AG10803 (cell line): ENCODE measurements at places on chromosomes 6 and 20.

DNA sequence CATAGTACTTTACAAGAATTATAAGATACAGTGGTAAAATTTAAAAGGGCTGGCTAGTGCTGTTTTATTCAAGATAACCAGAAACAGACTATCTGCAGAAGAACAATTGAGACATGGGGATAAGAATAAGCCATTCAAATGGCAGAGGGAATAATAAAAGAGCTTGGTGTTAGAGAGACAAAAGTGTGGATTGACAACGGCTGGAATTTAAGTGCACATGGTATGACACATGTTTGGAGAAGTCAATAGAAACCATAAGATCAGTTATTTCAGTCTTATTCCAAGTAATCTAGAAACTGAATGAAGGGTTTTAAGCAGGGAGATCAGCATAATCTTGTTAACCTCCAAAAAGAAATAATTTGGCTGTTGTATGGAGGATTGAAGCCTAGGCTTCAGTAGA lies 1205.5 kb upstream of the CITED2 start:
- DNase-seq, result no peak

DNA sequence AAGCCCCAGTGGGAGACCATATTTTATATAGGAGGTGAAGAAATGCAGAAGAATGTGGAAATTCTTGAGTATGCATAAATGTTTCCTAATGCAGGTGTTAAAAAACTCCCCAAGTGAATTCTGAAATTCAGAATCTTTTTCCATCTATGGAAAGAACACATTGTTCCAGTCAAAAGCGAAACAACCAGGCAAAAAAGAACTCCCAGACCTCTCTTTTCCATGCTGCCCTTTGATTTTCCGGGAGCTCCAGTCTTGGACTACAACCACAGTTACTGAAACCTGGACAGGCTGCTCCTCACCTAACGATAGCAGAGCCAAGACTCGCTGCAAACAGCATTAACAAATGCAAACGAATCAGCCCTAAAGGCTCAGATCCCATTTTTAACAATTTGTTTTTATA lies 108.7 kb upstream of the CNKSR3 start:
- no peak for DNase-seq

DNA sequence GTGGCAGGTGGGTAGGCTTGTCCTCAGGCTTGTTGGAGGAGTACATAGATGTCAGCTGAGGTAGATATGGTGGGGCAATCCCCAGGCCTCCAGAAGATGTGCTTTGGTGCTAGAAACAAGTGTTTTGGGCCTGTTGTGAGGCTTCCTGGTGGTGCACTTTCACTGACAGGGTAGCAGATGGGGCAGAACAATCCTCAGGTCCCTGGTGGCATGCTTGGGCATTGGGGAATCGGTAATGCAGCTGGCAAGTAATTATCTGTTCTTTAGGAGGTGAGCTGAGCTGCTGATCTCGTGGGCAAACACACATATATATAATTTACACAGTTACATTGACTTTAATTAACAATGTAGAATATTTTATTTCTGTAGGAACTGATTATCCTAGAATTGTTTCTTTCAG lies 458.7 kb downstream of the BMP2 start:
- DNase-seq, result no peak

DNA sequence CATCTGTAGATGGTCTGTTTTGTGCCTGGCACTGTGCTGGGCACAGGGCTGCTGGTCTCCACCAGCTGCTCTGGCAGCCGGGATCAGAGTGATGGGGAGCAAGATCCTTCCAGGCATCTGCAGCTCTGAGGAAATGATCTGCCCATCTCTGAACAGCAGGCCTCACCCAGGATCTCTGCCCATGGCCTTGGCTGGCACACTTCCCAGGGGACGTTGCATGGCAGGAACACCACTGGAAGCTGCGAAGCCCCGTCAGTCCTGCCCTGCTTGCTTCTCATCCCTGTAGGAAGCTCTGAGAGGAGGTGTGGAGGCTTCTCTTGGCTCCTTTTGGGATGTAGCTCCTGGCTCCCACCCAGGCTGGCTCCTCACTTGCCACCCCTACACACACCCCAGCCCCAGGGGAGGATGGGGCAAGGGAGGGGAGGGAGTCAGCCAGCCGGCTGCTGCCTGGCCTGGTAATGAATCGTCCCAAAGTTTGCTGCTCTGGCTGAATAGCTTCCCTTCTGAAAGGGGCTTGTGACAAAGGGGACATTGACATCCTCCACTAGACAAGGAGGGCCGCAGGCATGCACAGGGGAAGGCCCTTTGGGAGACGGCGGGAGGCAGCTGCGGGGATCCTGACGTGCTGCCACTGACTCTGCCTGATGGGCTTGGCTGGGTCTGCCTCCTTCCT lies 108.9 kb downstream of the VEGFA start:
- peak; percentile 25 for DNase-seq

DNA sequence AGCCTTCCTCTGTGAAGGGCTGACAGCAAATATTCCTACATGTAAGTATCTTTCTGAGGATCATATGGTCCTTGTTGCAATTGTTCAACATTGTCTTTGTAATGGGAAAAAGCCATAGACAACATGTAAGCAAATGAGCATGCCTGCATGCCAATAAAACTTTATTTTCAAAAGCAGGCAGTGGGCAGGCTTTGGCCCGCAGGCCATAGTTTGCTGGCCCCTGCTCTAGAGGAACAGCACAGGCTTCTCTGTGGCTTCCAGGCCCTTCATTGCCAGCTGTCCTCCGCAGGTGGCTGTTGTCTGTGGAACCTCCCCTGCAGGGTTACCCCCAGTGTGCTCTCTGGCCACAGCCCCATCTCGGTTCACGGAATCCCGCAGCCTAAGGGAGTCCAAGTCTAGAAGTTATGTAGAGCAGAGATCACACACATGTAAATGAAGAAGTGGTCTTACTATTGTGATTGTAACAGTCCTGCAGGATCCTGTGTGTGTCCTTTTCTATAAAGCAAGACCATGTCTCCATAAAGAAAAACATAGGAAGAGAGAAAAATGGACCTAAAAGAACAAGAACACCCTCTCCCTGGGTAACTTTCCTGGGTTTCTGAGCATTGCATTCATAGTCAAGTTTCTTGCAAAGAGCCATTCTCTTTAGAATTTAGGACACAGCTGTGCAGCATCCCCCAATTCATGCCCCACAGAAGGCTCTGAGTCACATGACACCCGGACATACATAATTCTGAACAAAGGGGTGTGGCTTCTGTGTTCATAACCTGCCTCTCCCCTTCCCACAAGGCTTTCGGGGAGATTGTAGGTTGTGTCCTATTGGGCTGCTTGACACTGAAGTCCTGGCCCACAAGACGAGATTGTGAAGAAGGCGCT lies 10.0 kb downstream of the UNC93A start:
- no peak for DNase-seq

DNA sequence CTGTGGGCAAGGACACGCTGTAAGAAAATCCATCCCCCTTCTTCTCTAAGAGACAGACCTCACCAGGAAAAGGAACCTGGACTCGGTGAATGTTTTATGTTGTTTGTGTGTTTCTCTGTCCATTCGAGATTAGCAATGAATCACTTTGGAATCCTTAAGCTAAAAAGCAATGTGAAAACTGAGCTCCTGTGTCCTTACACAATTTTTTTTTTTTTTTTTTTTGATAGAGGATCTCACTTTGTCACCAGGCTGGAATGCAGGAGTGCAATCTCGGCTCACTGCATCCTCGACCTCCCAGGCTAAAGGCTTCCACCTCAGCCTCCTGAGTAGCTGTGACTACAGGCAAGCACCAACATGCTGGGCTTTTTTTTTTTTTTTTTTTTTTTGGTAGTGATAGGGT lies 32.1 kb downstream of the BFSP1 start:
- DNase-seq, result peak; percentile 25

- no peak for DNase-seq
These were observed 70.1 kb upstream of the TENT5A start for GRCh38 chr6:81822568-81822967.

GRCh38 chr6:160532315-160532714 lies 131.8 kb downstream of the LPA start:
- DNase-seq, result no peak

- DNase-seq, result peak; percentile 97
These were observed 79.8 kb upstream of the FAM184A start for GRCh38 chr6:119158057-119158848.

- no peak for DNase-seq
These were observed 38.5 kb upstream of the VSX1 start for GRCh38 chr20:25120457-25120856.

- DNase-seq, result peak; percentile 37
These were observed 32.5 kb upstream of the ZNF184 start for GRCh38 chr6:27505209-27506027.

DNA sequence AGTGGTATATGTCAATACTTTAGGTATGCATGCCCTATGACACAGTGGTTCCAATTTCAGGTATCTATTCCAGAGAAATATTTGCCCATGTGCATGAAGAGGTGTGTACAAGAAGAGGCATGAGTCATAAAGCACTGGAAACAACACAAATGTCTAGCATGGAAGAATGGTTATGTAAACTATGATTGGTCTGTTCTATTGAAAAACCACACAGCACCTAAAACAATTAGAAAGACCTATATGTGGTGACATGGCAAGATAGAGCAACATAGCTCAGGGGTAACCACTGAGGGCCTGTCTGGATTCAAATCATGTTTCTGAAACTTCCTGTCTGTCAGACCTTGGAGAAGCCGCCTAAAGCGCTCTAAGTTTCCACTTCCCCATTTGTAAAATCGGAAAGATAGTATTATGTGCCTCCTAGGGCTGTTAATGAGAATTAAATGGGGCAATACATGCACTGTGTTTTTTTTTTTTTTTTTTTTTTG lies 76.0 kb upstream of the SHLD1 start:
- DNase-seq, result no peak

DNA sequence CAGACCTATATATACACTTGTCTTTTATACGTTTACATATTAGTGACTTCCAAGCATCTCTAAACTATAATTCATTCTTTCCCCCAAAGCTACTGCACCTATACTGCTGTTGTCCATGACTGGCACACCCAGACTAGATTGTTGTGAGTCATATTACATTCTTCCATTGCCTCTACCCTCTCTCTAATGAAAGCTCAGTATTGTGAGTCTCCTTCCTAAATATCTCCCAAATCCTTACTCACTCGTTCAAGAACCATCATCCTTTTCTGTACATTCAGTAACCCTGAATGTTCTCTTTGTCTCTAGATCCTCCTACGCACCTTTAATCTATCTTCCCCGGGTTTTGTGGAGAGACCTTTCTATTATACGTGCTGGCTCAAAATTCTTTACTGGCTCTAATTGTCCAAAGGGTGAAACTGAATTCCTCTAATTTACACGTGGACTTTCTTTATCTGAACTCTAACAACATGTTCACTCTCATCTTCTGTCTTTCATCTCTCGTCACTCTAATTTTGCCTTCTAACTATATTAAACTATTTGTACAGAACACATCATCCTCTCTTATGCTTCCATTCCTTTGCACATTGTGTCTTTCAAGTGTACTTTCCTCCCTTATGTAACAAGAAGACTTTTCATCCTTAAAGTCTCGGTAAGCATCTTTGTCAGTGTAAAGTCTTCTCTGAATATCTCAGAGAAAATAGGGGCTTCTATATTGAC lies 109.3 kb downstream of the IBTK start:
- no peak for DNase-seq

DNA sequence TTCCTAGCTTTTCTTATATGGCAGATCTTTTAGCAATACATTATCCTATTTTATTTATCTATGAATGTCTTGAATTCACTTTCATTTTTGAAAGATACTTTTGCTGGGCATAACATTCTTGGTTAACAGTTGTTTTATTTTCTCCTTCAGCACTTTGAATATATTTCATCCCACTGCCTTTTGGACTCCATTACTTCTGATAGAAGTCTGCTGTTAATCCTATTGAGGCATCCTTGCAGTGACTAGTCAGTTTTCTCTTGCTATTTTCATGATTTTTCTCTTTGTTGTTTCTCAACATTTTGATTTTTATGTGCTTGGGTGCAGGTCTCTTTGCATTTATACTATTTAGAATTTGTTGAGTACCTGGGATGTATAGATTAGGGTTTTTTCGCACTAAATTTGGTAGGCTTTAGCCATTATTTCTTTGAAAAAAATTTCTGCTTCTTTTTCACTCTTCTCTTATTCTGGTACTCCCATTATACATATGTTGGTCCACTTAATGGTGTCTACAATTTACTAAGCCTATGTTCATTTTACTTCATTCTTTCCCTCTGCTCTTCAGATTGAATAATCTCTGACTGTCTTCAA lies 53.2 kb downstream of the PHACTR3 start:
- no peak for DNase-seq

DNA sequence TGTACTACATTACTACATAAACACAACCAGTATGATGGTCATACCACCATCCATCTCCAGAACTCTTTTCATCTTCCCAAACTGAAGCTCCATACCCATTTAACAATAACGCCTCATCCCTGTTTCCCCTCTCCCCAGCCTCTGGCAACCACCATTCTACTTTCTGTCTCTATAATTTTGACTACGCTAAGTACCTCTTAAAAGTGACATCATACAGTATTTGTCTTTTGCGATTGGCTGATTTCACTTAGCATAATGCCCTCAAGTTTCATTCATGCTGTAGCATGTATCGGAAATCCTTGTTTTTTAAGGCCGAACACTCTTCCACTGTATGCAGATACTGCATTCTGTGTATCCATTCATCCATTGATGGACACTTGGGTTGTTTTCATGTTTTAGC lies 29.7 kb downstream of the GABRR1 start:
- DNase-seq, result no peak

- no peak for DNase-seq
These were observed 72.4 kb downstream of the L3MBTL3 start for GRCh38 chr6:130090796-130091195.

DNA sequence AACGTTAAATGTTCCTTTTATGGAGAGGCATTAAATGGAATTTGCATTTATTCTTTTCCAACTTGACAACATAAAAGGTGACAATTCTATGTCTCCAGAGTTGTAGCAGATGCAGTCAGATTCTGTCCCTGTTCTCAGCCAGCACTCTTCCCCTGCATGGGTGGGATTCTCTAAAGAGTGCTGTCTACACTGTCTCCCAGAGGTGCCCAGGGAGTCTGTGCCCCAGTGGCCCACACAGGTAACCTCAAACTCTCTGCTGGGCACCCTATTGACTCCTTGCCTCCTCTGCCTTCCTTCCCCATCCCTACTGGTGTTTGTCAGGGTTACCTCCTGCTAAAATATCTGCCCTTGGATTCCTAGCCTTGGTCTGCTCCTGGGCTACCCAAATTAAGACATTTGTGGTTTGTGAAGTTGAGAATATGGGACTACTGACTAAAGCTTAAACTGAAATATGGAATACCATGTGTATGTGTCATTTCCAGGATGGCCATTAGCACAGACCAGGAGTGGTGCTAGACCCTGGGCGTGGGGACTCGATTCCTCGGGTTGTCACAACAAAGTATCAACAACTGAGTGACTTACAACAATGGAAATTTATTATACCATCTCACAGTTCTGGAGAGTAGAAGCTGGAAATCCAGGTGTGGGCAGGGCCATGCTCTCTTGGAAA lies 284.7 kb downstream of the CDH26 start:
- peak; percentile 73 for DNase-seq

- DNase-seq, result no peak
These were observed 162.1 kb upstream of the OGFRL1 start for GRCh38 chr6:71126506-71126905.
